ENCODE measurements at places on chromosomes 11 and 22.

GRCh38 chr11:36212564-36213392, 76.4 kb downstream of the COMMD9 start:
- H3K36me3 ChIP-seq = no peaks in the 10 kb centered on the region
- no peaks in the 10 kb centered on the region for H3K4me1 ChIP-seq
- H3K4me3 ChIP-seq = no peak overlapping the region
- no peak overlapping the region for H3K27ac ChIP-seq

DNA sequence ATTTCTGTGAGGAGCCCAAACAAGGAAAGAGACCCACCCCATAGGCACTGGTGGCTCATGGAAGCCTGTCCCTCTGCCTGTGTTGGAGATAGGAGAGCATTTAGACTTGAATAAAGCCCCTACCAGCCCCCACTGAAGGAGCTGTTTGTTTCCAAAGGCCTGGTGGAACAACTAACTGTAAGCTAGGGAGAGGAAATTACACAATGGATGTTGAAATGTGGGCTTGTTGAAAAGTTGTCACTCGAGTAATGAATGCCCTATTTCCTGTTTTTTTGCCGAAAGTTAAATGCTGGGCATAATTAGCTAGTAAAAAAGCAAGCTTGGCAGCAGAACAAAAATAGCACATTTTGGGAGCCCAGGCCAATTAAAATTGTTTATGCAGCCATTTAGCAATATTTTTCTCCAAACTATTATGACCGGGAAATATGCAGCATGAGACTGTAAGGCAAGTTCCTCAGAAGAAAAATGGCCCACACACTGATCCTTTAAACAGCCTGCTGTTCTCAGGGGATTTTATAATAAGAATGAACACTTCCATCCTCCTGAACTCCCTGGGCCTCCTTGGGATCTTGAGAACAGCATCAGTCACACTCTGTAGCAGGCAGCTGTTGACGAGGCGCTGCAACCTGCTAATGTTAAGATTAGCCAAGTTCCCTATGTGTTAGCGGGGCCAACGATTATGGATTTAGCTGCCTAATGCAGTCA, 38.6 kb upstream of the LMO2 start:
- DNase-seq = peak; percentile 11
- H3K27ac ChIP-seq = peak overlapping the region; percentile 74
- H3K27me3 ChIP-seq = no peaks in the 10 kb centered on the region
- H3K4me3 ChIP-seq = no peak overlapping the region

- peaks cover 4% of the 10 kb centered on the region for H3K27me3 ChIP-seq
- no peak for DNase-seq
- H3K36me3 ChIP-seq = no peaks in the 10 kb centered on the region
Observed at GRCh38 chr11:119829402-119829801, 100.4 kb upstream of the NECTIN1 start.

GRCh38 chr11:132278801-132279574, 908.6 kb downstream of the NTM start:
- no peak for DNase-seq
- H3K27ac ChIP-seq = no peak overlapping the region
- H3K4me1 ChIP-seq = peaks cover 8% of the 10 kb centered on the region
- no peaks in the 10 kb centered on the region for H3K27me3 ChIP-seq
- no peak overlapping the region for H3K4me3 ChIP-seq
- no peaks in the 10 kb centered on the region for H3K36me3 ChIP-seq

GRCh38 chr11:111819161-111819828, 52.1 kb downstream of the ALG9 start:
- H3K4me3 ChIP-seq = no peak overlapping the region
- H3K27ac ChIP-seq = peak overlapping the region; percentile 92
- H3K4me1 ChIP-seq = peaks cover 44% of the 10 kb centered on the region
- peak; percentile 62 for DNase-seq
- H3K27me3 ChIP-seq = no peaks in the 10 kb centered on the region

- H3K27ac ChIP-seq = peak overlapping the region; percentile 92
- DNase-seq = no peak
- H3K27me3 ChIP-seq = no peaks in the 10 kb centered on the region
- no peaks in the 10 kb centered on the region for H3K36me3 ChIP-seq
Observed at GRCh38 chr11:63611395-63611747, 2.9 kb downstream of the PLAAT3 start.

- no peak for DNase-seq
- peaks cover 23% of the 10 kb centered on the region for H3K4me1 ChIP-seq
- H3K4me3 ChIP-seq = no peak overlapping the region
- no peaks in the 10 kb centered on the region for H3K27me3 ChIP-seq
- H3K36me3 ChIP-seq = no peaks in the 10 kb centered on the region
Observed at GRCh38 chr22:29707010-29707409, 12.8 kb upstream of the CABP7 start.

DNA sequence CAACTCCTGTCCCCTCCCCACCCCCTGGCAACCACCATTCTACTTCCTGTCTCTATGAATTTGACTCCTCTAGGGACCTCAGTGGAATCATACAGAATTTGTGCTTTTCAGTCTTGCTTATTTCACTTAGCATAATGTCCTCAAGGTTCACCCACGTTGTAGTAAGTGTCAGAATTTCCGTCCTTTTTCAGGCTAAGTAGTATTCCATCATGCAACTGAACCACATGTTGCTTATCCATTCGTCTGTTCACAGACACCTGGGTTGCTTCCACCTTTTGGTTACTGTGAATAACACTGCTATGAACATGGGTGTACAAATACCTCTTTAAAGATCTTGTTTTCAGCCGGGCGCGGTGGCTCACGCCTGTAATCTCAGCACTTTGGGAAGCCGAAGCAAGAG, 16.5 kb downstream of the CELSR1 start:
- H3K27ac ChIP-seq = no peak overlapping the region
- H3K4me3 ChIP-seq = no peak overlapping the region
- no peaks in the 10 kb centered on the region for H3K4me1 ChIP-seq
- no peak for DNase-seq
- no peaks in the 10 kb centered on the region for H3K36me3 ChIP-seq

GRCh38 chr11:8204596-8204995, 35.8 kb upstream of the RIC3 start:
- H3K4me1 ChIP-seq = no peaks in the 10 kb centered on the region
- H3K27me3 ChIP-seq = peaks cover 16% of the 10 kb centered on the region
- DNase-seq = no peak
- no peak overlapping the region for H3K4me3 ChIP-seq

All from gastrocnemius medialis (tissue), 4 donors.